ENCODE measurements at places on chromosomes 3 and 15.

- DNase-seq, result no peak
Observed at GRCh38 chr3:176262071-176262470, 935.2 kb downstream of the TBL1XR1 start.

DNA sequence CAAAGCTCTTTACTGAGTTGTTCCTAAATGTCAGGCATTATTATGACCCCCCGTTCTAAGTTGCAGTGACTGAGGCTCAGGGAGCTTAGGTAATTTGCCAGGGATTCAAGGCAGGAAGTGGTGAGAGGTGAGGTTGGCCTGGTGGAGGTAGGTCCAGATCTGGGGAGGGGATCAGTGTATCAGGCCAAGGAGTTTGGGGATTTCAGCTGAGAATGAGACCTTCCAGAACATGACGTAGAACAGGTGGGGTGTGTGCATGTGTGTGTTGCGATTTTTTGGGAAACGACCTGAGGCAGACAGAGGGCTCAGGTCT, 41.1 kb upstream of the MRPS22 start:
- DNase-seq, result no peak

GRCh38 chr15:48683991-48684765, 38.7 kb upstream of the FBN1 start:
- no peak for DNase-seq

GRCh38 chr15:40064231-40064894, 25.4 kb upstream of the SRP14 start:
- no peak for DNase-seq

- DNase-seq, result no peak
Observed at GRCh38 chr15:80106051-80106450, 46.6 kb downstream of the ZFAND6 start.

DNA sequence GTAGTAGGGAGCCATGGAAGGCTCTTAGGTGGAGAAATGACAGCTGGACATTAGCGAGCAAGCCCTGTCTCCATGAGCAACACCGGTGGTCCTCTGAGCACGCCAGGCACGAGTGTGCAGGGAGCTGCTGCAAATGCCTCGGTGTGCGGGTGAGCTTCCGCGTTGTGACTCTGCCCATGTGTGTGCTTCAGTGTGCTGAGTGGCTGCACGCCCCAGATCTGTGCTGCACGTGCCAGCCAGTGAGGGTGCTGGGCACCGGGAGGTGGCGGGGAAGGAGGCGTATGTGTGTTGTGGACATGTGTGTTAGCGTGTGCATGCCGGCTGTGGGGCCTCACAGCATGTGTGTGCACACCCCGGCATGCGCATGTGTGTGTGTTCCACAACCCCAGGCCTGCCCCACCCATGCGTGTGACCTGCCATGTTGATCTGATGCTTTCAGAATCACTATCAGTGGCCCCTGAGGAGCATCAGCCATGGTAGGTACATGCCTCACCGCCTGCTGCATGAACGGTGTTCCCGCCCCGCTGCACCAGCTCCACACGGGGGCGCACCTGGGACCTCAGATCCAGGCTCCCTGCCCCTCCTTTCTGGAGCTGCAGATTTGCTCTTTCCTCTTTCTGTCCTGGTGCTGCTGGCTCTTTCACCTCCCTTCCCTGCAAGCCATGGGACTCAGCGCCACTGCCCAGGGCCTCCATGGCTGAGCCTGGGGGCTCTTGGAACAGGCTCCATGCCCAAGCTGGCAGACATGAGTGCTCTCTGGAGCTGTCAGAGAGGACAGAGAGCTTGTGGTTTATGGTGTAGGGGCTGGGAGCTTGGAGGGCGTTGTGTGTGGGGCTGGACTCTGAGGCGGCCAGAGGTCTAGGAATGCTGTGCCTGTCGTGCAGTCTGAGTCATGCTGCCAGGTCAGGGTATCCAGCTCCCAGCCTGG, 169.4 kb downstream of the TBC1D2B start:
- DNase-seq, result no peak

- no peak for DNase-seq
Observed at GRCh38 chr3:120625159-120625586, 29.0 kb downstream of the NDUFB4 start.

DNA sequence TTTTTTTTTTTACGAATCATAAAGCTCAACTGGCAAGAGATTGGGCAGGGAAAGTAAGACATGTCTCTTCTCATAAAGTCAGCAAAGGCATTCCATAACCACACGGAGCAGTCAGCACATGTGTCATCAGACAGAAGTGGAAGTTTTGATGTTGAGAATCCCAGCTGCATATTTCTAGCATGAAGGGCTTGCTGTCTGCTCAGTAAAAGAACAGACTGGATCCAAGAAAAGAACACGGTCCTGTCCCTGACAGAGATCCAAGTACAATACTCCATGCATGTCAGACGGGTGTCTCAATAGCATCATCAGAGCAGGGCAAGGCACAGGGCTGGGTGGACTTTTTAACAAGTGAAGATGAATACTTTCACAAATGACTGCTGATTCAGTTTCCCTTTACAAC, 38.2 kb downstream of the ABI3BP start:
- DNase-seq, result no peak

DNA sequence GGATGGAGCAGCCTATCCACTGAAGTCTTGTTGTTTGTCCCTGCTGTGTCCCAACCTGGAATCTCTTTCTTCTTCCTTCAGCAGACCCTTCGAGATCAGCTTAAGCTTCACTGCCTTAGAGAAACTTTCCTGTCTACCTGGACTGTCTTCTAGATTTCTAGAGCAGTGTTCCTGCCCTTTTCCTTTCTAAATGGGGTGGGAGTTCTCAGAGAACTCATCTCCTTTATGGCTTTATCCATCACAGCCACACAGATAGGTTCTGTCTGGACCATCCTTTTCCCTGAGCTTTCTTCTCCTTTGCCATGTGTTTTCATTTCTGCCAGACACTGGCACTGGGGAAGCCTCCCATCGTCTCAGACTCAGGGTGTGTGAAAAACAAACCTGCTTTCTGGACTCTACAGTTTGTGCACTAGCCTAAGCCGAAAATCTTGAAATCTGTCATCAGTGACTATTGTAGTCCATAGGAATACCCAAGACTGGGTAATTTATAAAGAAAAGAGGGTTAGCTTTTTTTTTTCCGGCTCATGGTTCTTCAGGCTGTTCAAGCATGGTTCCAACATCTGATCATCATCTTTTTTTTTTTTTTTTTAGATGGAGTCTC, 177.5 kb downstream of the PGPEP1L start:
- DNase-seq, result no peak

- no peak for DNase-seq
Observed at GRCh38 chr15:41801850-41802455, 25.9 kb upstream of the JMJD7 start.

GRCh38 chr15:63712828-63713520, 115.8 kb downstream of the FBXL22 start:
- DNase-seq, result no peak

DNA sequence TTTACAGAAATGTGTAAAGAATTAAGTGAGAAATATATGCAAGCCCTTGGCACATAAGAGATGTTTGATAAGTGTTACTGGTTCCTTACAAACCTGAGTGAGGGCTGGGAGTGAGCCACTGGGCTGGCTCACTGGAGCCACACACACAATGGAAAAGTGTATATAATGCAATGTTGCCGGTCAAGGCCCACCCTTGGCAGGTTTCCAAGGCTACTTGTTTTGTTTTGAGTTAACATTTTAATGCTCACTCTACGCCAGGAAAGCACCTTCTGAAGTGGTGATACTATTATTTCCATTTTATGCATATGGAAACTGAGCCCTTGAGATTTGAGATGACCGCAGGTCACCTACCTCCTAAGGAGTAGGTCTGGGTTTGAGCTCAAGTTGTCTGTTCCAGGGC, 71.8 kb upstream of the FHIT start:
- DNase-seq, result no peak

GRCh38 chr15:49421991-49422390, 1.1 kb upstream of the FGF7 start:
- no peak for DNase-seq

DNA sequence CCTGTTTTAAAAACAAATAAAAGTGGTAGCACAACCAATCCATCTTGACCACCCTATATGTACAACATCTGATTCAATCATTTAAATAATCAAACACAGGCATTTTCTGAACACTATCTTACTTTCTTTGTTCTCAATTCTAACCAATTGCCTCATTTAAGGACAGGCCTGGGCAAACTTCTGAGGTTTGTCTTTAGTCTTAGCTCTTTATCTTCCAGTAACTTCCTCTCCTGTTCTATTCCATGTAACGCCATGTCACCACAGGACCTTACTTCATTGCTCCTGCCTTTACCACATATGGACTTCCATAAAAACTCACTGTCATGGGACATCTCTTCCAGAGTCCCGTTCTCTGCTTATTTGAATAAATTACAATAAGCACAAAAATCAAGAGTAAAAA, 14.9 kb downstream of the HDGFL3 start:
- DNase-seq, result no peak

- no peak for DNase-seq
Observed at GRCh38 chr3:139430493-139430892, 41.0 kb upstream of the COPB2 start.

DNA sequence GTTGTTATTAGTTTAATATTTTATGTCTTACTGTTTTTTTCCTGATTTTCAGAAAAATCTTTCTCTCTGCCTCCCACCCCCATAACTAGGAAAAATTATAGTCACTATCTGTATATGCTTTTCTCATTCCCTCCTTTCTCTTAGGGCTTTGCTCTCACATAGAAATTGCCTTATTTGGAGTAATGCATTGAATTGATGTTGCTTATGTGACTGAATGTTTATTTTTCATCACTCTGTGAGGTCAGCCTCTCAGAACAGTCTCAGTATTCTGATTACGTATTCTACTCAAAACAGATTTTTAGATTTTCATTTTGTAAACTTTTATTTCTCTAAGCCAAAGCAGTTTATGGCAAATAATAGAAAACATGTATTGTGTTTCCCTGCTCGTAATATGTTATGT, 121.0 kb downstream of the SLMAP start:
- no peak for DNase-seq

- DNase-seq, result no peak
Observed at GRCh38 chr3:58672880-58673279, 6.3 kb upstream of the FAM3D start.

GRCh38 chr3:11375333-11376088, 103.3 kb downstream of the ATG7 start:
- no peak for DNase-seq

GRCh38 chr3:195102609-195103467, 168.1 kb downstream of the XXYLT1 start:
- DNase-seq, result no peak

- no peak for DNase-seq
Observed at GRCh38 chr15:64856429-64857145, 14.9 kb downstream of the PLEKHO2 start.

DNA sequence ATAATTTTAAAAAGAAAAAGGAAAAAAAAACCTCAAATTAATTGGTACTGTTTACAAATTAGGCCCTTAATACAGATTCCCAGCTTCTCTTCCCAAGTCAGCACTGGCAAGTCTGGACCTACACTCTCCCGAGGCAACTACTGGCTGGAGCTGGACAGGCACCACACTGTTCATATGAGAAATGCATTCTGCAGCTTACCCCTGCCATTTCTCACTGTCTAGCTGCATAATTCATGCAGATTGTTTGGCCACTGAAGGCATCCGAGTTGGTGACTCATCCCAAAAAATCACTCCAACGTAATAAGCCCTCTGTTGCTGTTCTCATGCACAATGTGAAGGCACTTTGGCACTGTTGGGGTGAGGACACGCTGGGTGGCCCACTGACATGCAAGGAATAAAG, 45.3 kb downstream of the ROPN1B start:
- DNase-seq, result no peak

GRCh38 chr3:263393-263792, 66.8 kb downstream of the CHL1 start:
- DNase-seq, result no peak

GRCh38 chr3:123054109-123054778, 12.6 kb upstream of the PDIA5 start:
- DNase-seq, result no peak

DNA sequence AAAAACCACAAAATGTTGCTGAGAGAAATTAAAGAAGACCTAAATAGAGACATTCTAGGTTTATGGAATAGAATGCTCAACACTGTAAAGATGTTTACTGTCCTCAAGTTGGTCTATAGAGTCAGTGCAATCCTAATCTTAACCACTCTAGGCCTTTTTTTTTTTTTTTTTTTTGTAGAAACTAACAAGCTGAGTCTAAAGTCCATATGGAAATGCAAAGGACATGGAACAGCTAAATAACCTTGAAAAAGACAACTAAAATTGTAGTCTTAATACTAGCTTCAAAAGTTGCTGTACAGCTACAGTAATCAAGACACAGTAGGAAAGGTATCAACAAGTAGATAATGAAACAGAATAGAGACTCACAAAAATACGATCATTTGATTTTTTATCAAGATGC, 32.9 kb downstream of the CDV3 start:
- no peak for DNase-seq

DNA sequence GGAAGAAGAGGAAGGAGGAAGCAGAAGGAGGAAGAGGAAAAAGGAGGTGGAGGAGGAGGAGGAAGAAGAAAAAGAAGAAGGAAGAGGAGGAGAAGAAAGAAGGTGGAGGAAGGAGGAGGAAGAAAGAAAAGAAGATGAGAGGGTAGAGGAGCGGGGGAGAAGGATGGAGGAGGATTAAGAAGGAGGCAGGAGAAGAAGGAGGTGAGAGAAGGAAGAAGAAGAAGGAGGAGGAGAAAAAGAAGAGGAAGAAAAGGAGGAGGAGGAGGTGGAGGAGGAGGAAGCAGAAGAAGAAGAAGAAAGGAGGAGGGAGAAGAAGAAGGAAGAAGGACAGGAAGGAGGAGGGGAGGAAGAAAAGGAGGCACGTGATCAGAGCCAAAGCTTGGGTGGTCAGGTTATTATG, 37.3 kb upstream of the PRTG start:
- DNase-seq, result no peak

DNA sequence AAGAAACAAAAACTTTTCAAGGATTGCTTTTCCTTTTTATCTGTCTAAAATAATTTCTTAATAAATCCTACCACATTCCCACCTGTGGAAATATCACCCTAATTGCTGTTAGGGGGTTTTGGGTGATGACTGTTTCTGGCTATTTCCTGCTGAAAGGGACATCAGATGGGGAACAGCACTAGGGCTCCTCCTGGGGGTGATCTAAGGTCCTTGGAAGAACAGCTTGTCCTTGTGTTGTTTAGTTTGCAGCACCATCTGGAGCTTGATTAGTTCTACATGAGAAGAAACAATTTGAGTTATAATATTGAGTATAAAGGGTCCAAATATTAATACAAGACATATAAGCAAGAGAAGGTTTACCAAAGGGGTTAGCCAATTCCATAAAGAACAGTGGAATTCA, 18.7 kb downstream of the OR5H15 start:
- no peak for DNase-seq

DNA sequence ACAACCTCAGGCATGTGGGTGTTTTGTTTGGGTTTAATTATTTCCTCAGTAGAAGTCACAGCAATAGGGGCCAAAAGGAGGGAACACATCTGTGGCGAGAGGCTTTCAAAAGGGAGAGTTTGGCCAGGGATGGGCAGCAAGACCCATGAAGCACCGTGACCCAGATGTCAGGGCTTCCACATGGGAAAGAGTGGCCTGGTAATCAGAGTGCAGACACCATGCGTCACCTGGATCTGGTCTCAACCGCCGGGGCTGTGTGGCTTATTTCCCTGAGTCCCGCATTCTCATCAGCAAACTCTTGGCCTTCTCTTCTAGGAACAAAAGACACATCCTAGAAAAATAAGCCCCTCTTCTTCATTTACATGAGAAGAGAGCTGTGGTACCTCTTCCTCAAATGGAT, 12.4 kb upstream of the MUSTN1 start:
- DNase-seq, result no peak

GRCh38 chr15:39624806-39625205, 43.9 kb downstream of the THBS1 start:
- DNase-seq, result no peak

All from NCI-H510A (cell line).